ENCODE measurements at places on chromosomes 12 and 14.

DNA sequence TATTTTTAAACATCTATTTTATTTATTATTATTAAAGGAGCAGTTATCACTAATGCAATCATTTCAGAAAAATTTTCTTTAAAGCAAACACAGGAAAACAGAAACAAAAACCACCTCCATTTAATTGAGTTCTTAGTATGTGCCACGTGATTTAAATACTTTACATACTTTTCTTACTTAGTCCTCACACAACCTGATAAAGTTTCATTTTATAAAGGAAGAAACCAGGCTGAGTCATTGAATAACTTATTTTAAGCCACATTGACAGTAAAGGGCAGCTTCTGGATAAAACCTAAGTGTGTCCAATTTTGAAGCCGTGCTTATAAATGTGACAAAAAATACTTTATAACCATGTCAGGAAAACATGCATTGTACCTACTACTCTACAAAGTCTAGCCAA lies 57.1 kb upstream of the PCED1B start:
- no peak for DNase-seq

DNA sequence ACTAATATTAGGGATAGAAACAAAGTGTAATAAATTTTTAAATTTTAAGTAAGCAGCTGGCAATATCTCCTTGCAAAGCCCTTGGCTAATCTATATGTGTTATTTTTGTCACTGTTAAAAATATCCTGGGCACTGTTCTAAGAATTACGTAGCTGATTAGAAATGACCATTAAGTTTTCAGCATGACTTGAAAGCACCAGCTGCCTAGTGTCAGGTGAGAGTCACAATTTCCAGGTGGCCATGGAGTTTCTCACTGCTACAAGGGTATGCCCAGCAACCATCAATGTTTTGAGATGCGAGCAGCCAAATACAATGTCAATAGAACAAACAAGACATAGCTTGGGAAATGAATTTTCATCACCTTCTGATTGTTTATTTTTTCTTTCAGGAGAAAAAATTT lies 23.3 kb upstream of the GYS2 start:
- DNase-seq: no peak

- DNase-seq: peak; percentile 40
These were observed 49.2 kb upstream of the SGPP1 start for GRCh38 chr14:63777024-63777423.

DNA sequence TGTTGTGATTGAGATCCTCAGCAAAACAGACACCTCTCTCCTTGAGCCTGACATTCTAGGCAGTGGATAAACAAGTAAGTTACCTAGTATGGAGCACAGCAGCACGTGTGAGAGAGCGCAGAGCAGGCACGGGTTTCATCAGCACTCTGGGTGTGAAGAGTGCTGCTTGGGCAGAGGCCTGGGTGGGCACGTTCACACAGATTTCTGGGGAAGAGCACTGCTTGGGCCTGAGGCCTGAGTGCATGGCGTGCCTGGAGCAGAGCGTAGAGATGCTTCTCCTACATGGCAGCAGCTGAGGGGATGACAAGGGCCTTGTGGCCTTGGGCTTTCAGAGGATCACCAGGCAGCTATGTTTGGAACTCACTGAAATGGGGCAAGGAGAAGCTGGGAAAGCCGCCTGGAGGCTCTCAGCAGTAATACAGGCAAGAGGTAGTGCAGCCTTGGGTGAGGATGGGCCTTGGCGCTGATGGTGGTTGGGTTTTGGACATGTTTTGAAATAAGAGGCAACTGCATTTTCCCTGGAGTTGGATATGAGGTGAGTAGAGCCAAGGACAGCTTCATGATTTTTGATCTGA lies 17.6 kb downstream of the CKB start:
- DNase-seq: no peak

DNA sequence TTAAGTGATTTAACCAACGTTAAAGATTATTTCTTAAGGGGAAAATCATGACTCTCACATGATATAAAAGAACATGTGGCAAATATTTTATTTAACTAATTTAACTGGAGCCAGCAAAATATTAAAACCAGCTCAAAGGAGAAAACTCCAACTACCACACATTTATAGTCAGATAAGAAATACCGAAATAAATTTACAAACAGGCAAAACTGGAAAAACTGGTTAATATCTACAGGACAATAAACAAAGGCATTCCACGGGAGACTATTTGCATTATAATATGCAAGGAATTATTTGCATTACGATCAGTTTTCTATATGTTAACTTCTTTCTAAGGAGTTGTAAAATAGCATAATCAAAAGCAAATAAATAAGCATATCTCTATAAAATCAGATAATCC lies 13.8 kb upstream of the BCL2L14 start:
- DNase-seq: no peak

DNA sequence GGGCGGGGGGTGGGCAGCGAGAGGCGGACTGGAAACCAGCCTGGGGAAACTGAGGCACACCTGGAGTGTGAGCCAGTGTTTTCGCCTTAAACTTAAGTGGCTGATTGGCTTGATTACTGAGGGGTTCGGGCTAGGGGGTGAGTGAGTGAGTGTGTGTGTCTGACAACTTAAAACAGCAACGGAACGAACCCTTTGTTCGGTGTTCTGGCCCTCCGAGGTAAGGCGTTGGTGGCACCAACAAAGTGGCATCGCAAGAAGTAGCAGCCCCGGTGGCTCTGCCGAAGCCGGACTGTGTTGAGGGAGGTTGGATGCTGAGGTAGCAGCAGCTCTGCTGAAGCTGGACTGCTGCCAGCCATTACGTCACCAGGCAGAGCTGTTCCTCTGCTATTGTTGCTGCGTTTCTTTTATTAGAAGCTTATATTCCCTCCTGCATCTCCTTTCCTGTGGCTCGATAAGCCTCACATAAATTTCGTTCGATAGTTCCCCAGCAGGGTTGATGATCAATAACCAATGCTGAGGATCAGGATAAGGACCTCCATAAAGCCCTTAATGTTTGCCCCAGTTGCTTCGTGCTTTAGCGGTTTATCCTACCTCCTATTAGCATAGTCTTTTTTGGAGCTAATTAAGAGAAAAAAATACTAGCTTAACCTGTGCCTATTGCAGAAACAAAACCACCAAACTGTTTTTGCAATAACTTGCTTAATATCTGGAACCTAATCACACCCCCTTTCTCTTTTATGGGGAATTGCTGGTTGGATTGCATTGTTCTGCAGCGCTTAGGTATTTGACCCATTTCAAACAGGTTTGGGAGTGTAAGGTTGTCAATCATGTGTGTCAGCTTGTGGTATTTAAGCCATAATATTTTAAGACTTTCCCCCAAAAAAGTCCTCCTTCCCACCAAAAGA lies 1.3 kb downstream of the GPR137C start:
- peak; percentile 85 for DNase-seq

- peak; percentile 82 for DNase-seq
These were observed 187.7 kb downstream of the PHETA1 start for GRCh38 chr12:111181143-111181726.

- peak; percentile 97 for DNase-seq
These were observed 173.4 kb upstream of the ATP2B1 start for GRCh38 chr12:89882050-89882449.

GRCh38 chr12:80107221-80107620 lies 7.9 kb downstream of the OTOGL start:
- no peak for DNase-seq

GRCh38 chr12:4293299-4293965 lies 19.9 kb downstream of the CCND2 start:
- DNase-seq: peak; percentile 51

DNA sequence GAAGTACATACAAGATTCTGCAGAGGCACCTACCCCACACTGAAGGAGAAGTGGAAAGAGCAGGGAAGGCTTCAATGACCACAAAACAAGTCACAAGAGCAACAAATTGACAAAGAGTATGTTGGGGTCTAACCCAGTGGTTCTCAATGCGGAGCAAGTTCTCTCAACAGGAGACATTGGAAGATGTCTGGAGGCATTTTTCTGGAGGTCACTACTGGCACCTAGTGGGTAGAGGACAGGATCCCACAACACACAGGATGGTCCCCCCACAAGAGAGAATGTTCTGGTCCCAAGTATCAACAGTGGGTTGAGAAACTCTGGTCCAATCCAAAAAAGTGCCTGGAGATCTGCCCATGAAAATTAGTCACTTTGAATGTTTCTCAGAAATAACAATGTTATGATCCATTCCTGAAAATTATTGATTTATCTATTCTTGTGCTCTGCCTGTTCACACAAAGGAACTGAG lies 3.4 kb downstream of the SSH1 start:
- no peak for DNase-seq

GRCh38 chr12:51592034-51592705 lies 1.1 kb downstream of the SCN8A start:
- DNase-seq: peak; percentile 6

GRCh38 chr12:14766649-14767215 lies 36.5 kb downstream of the WBP11 start:
- DNase-seq: no peak

DNA sequence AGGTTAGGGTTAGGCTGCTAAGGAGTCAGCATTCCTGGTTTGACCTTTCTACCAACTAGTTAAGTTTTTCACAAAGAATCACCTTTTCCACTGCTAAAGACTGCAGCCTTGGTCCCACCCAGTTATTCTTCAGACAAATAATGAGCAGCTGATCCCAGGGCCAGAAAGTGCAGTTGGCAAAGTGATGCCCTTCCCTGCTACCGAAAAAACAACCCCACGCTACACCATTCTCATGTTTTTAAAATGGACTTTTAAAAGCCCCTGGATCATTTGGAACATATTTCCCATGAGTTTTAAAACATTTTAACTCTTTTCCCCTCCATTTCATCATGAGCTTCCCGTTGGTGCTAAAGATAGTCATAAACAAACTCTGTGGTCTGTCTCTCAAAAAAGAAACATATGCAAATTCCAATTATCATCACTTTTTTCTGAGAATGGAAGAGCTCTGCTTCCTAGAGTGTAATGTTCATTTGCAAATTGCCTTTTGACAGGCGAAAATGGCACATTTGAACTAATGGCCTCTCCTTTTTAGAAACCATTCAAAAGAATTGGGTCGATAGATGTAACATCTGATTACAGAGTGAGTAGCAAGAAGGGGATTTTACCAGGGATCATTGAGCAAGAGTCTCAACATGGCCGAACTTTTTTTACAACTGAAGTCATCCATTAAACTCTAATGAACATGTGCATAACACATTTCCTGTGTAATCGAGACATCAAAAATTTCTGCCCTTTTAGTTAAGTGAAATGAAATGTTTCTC lies 129.3 kb upstream of the RAP1B start:
- no peak for DNase-seq

- no peak for DNase-seq
These were observed 893.3 kb downstream of the FLRT2 start for GRCh38 chr14:86423214-86423613.

DNA sequence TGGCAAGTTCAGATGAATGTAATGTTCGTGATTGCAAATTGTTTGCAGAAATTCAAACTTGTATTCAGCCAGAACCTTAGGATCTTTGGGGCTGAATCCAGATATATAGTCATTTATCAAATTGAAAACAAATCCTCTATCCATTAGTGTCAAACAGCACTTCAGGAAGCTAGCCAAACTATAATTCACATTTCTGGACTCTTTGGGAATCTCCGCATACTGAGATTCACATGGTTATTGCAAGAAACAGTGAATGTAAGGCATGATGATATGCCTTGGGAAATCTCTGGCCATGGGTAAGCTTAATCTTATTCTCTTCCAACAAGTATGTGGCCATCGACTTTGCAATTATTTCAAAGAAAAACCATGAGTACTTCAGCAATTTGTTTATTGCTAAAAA lies 98.5 kb downstream of the KLHL28 start:
- no peak for DNase-seq

DNA sequence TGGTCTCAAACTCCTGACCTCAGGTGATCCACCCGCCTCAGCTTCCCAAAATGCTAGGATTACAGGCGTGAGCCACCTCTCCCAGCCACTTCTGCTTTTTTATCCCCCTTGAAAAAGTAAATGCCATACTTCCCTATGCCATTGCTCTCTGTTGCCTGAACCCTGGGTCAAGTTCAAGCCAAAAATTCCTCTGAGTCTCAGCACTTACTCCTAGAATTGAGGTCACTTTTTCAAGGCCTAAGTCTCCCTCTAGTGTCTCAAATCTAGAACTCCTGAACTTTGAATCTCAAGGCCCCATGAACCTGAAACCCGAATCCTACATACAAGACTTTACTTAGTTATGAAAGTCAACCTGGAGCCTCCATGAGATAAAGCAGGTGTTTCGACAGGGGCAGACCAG lies 1.4 kb upstream of the APOBEC1 start:
- no peak for DNase-seq

DNA sequence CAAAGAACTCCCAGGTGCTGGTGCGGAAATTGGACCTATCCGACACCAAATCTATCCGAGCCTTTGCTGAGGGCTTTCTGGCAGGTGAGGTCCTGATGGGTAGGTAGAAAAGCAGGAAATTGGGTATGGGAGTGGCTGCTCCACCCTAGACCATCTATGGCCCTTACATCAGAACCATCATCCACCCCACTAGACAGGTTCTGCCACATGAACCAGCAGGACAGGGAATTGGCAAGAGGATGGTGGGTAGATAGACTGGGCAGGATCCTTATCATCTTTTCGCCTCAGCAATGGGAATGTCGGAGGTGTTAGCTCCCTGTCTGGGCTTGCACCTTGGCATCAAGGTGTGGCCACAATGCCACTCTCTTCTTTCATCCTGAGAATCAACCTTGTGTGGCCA lies 23.5 kb downstream of the RDH12 start:
- no peak for DNase-seq
